Bone marrow (tissue), 2 donors: ENCODE measurements at places on chromosomes 13 and 19.

- DNase-seq = no peak
Measured at GRCh38 chr13:46683676-46684260, 113.2 kb downstream of the ESD start.

GRCh38 chr13:95267662-95268342 is 33.4 kb downstream of the ABCC4 start:
- no peak for DNase-seq

DNA sequence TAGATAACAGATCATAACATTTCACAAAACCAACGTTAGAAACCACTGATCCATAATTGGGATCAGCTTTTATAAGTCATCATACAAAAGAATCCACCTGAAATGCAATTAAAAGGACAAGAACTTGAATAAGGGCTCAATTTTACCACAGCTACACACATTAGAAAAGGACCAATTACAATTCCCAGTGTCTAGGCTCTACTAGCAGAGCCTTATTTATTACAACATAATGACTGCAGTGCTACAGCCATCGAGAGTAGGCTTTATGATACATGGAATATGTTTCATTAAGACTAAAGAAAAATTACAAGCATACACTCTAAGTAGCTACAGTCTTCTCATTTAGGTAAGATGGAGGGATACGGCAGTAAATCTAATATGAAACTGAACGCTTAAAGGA is 2.9 kb downstream of the RBM26 start:
- DNase-seq = no peak

- no peak for DNase-seq
Measured at GRCh38 chr19:15402411-15403150, 16.2 kb downstream of the AKAP8L start.

- no peak for DNase-seq
Measured at GRCh38 chr13:27012482-27013197, 159.0 kb downstream of the USP12 start.

- DNase-seq = no peak
Measured at GRCh38 chr19:41701401-41702075, 6.9 kb upstream of the CEACAM5 start.

DNA sequence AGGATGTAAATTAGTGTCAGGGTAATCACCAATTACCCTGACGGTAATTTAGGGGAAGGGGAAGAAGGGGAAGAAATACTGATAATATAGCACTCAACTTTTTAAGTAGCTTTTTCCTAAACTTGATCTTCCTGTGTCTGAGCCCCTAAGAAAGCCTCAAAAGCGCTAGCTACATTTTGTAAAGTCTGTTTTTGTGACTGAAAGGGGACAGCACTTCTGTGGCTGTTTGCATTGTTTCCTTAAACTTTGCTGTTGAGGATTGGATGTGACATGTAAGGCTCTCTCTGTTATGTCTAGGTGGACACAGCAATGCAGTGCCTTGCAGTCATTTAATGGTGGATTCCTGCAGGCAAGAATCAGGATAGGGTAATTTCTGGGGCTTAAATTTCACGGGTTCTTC is 42.8 kb downstream of the SPATA13 start:
- no peak for DNase-seq

GRCh38 chr19:29603308-29603707 is 2.8 kb upstream of the POP4 start:
- DNase-seq = no peak

DNA sequence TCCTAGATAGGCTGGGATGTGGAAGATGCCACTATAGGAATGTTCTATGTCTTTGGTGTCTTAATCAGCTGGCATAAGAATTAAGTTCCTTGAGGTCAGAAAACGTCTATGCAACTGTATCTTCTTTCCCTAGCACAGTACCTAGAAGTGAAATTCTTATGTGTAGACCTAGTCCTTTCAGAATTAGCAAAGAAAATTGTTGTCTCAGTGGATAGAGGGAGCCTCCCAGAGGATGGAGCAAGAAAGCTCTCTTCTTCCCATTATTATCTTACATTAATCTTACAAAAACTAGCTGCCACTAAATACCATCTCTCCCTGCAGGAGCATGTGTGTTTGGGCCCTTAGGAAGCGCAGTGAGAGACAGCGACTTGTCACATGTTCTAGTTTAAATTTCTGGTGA is 11.6 kb downstream of the CLDN10 start:
- DNase-seq = no peak

DNA sequence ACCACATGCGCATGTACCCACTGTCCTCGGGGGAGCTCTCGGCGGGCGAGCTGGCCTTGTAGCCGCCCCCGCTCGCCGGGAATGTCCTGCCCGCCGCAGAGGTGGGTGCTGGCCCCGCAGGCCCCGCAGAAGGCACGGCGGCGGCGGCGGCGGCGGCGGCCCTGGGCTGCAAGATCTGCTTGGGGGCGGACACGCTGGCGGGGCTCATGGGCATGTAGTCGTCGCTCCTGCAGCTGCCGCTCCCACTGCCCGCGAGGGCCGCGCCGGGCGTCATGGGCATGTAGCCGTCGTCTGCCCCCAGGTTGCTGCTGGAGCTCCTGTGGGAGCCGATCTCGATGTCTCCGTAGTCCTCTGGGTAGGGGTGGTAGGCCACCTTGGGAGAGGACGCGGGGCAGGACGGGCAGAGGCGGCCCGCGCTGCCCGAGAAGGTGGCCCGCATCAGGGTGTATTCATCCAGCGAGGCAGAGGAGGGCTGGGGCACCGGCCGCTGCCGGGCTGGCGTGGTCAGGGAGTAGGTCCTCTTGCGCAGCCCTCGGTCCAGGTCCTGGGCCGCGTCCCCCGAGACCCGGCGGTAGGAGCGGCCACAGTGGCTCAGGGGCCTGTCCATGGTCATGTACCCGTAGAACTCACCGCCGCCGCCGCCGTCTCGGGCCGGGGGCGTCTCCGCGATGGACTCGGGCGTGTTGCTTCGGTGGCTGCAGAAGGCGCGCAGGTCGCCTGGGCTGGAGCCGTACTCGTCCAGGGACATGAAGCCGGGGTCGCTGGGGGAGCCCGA is 2.4 kb downstream of the IRS2 start:
- DNase-seq = no peak

DNA sequence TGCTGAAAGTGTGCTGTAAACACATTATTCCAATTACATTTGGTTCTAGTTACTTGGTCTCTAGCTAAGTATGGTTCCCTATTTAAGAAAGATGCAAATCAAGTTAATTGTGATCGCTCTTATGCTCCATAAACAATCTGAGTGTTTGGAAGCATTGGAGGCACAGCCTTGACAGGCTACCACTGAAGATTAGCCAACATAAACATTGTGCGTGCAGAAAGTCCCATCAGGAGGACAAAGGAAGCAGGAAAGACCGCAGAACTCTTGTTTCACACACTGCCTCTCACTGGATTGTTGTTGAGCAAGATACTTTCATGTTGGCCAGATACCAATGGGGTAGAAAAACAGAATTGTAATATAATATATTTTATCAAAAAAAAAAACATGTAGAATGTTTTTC is 814.4 kb downstream of the EFNB2 start:
- no peak for DNase-seq

- DNase-seq = peak; percentile 24
Measured at GRCh38 chr19:48510421-48511268, 990 bp downstream of the LMTK3 start.

GRCh38 chr13:30830638-30830965 is 75.5 kb upstream of the MEDAG start:
- DNase-seq = no peak

DNA sequence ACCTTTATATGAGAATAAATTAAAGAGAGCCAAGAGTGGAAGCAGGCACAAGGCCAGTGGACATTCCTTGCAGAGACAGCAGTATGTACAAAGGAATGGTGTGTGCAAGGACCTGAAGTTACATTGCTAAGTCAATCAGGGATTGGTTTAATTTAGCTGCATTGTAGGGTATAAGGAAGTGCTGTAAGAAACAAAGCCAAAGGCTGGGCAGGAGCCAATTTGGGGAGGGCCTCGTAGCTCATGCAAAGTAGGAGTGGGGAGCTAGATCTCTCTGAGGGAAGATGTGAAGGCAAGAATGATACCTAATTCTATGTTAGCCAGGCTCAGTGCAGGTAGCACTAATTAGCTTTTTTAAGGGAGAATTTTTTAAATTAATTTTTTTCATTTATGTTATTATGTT is 76.7 kb downstream of the SLAIN1 start:
- DNase-seq = no peak

GRCh38 chr19:30161770-30162169 is 210.4 kb upstream of the ZNF536 start:
- no peak for DNase-seq

DNA sequence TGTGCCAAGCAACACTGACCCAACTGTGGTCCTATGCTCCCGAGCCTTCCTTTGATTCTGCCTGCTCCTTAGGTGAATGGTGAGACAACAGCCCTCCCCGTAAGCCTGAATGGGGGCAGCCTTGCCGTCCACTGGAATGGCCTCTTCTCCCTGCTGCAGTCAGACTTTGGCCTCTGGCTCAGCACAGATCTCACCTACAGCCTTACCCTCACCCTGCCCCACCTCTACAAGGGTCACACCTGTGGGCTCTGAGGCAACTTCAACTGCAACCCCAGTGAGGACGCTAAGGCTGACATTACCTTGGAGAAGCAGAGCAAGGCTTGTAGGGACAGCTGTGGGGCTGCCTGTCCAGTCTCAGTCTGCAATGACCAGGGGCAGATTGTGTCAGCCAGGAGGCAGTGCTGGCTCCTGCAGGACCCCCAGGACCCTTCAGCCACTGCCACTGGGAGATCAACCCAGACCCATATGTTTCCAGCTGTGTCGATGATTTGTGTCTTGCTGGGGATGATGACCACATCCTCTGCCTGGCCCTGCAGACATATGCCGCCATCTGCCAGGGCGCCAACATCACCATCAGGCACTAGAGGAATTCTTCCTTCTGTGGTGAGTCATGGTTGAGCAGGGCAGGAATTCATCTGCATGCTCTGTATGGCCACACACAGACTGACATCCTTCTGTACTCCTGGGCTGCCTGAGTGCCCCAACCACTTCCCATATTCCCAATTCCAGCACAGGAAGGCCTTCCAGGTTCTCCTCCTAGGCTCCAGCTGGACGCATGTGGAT is 27.3 kb upstream of the FXYD3 start:
- no peak for DNase-seq

- no peak for DNase-seq
Measured at GRCh38 chr19:46426035-46426505, 2.7 kb downstream of the PNMA8C start.

DNA sequence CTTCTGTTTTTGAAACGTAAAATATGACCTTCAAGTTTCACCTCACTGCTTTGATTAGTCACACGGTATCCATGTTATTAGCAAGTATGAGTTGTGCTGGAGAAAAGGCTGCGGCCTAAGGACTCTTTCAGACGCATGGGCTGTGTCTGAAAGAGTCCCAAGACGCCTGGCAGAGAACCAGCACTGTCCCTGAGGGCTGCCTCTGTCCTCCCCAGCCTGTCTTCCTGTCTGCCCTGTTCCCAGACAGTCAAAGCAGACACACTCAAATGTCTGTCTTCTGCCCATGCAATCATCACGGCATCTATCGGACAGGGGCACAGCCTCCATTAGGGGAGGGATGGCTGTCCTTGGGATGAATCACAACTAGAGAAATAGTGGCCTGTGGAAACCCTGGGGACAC is 65.5 kb downstream of the DPY19L3 start:
- DNase-seq = no peak

DNA sequence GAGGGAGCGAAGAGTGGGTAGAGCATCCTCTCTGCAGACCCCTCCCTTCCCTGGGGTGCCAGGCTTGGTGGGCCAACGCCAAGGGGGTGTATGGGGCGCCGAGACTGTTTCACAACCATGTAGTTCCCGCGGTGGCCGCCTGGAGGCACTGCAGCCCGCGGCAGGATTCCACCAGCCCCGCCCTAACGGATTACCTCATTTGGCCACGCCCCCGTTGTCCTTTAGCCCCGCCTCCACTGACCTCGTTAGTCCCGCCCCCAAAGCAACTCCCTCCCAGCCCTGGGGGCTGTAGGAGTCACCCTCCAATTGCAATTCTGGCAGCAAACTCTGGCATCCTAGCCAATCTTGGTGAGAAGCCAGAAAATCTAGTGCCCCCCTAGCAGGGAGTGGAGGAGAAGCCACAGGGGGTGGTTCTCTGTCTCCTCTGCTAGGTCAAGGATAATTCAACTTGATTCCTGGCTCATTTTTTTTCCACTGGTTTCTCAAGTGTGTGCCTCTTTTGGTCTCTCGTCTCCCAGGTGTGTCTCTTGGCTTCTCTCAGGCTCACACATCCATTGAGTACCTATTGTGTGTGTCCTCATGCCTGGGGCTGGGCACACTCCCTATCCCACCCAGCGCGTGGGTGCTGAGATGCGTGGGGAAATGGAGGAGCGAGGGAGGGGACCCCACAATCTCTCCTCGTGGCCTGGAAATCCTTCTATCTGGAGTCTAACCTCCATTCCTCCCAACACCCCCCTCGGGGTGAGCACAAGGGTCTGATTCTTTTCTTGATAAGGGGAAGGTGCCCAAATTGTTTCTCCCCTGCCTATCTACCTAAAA is 2.0 kb downstream of the OLFM2 start:
- peak; percentile 36 for DNase-seq

DNA sequence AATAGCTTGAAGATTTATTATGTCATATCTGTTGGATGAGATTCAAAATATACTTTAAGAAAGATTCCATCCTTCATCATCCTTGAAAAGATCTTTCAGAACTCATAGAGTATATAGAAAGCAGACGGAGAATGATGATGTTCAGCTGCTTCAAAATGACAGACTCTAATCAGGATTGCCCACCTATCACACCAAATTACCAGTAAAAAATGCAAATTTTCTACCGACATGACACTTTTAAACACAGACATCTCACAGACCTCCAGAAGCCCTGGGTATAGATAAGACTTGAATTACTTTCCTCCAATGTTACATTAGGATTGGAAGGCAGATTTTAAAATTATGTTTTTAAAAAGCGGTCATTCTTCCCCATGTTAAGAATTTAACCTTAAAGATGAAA is 235.5 kb downstream of the GPC6 start:
- DNase-seq = no peak

DNA sequence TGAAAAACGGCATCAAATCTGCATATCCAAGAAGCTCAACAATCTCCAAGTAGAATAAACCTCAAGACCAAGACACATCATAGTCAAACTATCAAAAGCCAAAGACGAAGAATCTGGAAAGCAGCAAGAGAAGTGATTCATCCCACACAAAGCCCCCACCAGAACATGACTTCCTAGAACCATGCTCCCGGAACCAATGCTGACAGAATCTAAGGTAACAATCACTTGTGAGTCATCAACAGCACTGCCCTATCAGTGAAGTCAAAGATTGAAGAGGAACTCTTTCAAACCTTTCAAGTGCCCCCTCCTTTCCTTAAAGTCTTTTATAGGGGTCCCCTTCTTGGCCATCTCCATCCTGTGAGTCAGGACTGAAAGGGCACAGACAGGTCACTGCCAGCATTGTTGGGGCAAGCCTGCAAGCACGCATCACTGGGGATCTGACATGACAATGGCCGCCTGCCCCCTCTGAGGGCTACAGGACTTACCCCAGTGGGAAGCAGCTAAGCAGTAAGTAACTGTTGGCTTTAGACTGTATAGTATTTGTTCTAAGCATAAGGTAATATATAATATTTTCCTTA is at the start of gene CCDC70:
Gene CCDC70, plus strand, starts transcription at position 247 of the 578 bp plus-strand sequence. CDS start 3,443 bp downstream, outside the sequence.
- no peak for DNase-seq

GRCh38 chr19:56317749-56318148 is 3.1 kb upstream of the ZSCAN5A start:
- DNase-seq = no peak

- no peak for DNase-seq
Measured at GRCh38 chr13:113975416-113975815, 1.5 kb upstream of the C13orf46 start.

- DNase-seq = no peak
Measured at GRCh38 chr19:18605196-18605545, 1.4 kb downstream of the CRLF1 start.
